Stimulated activated CD4-positive, alpha-beta T cell treated with anti-CD3 and anti-CD28 coated beads, Interleukin-1b, Interleukin-23, amount 100 ng/mL, for 4 hours (primary cell): ENCODE measurements at places on chromosomes 3 and 15.

- no peak for DNase-seq
Measured at GRCh38 chr3:3109407-3110298, 521 bp downstream of the IL5RA start.

- no peak for DNase-seq
Measured at GRCh38 chr3:160088492-160089137, 100.0 kb downstream of the IL12A start.

GRCh38 chr3:170956647-170957046 is 48.2 kb upstream of the EIF5A2 start:
- no peak for DNase-seq

- no peak for DNase-seq
Measured at GRCh38 chr15:52785672-52786406, 4.3 kb downstream of the ONECUT1 start.

GRCh38 chr15:58070801-58071418 is 5.4 kb upstream of the ALDH1A2 start:
- DNase-seq = no peak
